Activated T-helper 1 cell treated with anti-CD3 and anti-CD28 coated beads, Interleukin-2, amount 50 U/mL, for 16 hours (primary cell): ENCODE measurements at places on chromosomes 16 and 17.

DNA sequence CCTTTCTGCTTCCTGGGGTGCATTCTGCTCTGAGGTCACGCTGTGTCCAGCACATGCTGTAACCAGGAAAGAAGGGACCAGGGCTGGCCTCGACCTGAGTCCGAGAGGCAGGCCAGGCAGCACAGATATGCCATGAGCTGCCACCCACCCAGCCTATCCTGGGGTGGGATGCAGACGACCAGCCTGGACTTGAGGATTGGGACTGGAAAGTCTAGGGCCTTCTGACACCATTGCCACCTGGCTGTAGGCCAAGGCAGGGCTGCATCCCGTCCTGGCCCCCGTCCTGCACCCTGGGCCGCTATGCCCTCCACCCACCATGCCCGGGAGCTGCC, 14.3 kb downstream of the ENGASE start:
- DNase-seq: no peak

GRCh38 chr17:7987112-7987893, 15.1 kb upstream of the GUCY2D start:
- no peak for DNase-seq

DNA sequence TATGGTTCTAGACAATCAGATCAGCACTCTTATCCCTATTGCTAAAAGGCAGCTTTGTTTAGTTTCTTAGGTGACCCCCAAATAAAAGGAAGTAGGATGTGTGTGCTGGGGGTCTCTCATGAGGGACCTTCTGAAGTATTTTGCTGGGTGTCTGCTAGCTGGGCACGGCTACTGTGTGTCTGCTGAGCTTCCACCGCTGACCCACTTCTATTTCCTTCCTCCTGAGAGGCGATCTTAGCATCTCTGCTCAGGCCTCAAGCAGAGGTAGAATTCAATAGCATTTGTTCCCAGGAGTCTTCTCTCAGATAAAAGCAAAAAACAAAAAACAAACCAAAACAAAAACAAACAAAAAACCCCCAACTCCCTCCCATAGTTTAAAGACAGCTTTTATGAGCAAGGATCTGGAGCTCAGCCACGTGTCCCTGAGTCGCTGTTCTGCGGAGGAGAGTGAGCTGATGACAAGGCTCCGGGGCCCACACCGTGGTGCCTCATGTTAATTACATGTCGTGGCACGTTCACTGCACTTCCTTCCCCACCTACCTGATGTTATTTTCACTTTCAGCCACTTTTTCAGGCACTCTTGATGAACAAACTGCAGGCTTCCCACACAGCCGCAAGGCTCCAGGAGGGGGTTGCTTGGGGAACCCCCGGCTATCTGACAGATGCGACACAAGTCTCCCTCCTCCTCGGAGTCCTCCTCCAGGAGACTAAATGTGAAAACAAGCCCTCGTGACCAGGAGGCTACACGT, 83.5 kb downstream of the MARCHF10 start:
- peak; percentile 61 for DNase-seq

GRCh38 chr16:80231888-80232287, 308.9 kb upstream of the DYNLRB2 start:
- DNase-seq: no peak

DNA sequence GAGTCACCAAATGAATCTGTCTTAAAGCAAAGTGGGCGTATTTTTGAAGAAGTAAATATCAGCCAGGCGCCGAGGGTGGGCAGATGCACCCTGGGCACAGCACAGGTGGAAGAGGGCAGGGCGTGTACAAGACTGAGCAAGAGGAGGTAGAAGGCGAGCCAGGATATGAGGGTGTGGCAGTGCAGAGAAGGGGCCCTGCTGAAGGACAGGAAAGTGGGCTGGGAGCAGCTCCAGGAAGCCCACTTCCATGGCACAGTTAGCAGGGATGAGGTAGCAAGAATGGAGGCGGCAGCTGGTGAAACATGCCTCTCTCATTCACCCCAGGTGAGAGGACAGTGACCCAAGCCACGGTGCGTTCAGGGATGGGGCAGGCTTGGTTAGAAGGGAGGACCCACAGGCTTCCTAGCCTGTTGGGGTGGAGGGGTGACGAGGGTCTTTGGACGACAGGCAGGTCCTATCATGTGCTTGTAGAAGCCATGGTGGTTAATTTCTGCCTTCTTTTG, 149.3 kb downstream of the CLEC16A start:
- no peak for DNase-seq

GRCh38 chr17:21166595-21167210, 39.9 kb downstream of the DHRS7B start:
- DNase-seq: no peak

DNA sequence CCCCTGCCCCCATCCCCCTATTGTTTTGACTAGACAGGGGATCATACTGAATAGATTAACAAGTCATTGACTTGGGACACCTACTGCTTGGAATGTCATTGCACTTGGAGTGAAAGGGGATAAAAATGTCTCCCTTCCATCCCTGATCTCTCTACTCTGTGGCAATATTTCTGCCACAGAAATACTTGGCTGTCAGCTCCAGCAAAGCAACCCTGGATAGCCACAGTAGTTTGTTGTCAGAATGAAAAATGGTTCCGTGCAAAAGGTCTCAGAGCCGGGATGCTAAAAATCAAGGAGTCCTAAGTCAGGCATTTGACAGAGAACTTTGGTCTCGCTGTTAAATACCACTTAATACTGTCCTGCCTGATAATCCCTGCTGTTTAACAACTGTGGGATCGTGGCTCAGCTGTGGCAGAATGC, 722.0 kb upstream of the SOX9 start:
- DNase-seq: no peak

DNA sequence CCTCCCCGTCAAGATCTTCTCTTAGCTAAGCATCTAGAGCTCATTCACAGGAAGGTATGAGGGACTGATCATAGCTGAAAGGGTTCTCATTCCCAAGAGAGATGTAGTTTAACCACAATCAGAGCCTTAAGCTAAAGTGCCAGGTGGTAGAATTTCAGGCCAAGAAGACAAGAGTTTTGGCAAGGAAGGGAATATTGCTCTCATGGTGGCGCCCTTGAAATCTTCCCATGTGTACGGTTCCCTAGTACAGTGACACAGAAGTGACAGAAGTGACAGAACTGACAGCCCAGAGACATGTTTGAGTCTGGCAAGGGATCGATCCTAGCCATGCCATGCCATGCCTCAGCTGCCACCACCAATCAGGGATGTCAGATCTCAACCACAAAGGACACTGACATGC, 2.5 kb downstream of the GRIN2C start:
- no peak for DNase-seq

DNA sequence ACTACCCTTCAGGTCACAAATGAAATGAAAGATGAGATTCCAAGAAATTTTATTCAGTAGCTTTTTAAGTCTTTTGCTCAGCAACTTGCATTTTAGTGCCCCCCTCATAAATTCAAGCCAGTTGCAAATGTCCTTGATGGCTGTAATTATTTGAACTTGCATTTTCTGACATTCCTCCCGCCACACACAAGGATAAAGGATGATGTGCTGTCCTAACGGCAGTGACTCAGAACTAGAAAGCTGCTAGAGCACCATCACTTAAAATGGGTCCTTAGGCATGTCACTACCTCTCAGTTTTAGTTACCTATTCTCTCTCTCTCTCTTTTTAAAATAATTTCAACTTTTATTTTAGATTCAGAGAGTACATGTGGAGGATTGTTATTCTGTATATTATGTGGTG, 306.7 kb downstream of the CNTNAP4 start:
- no peak for DNase-seq

- no peak for DNase-seq
Observed at GRCh38 chr17:54891176-54891821, 9.4 kb upstream of the TOM1L1 start.

DNA sequence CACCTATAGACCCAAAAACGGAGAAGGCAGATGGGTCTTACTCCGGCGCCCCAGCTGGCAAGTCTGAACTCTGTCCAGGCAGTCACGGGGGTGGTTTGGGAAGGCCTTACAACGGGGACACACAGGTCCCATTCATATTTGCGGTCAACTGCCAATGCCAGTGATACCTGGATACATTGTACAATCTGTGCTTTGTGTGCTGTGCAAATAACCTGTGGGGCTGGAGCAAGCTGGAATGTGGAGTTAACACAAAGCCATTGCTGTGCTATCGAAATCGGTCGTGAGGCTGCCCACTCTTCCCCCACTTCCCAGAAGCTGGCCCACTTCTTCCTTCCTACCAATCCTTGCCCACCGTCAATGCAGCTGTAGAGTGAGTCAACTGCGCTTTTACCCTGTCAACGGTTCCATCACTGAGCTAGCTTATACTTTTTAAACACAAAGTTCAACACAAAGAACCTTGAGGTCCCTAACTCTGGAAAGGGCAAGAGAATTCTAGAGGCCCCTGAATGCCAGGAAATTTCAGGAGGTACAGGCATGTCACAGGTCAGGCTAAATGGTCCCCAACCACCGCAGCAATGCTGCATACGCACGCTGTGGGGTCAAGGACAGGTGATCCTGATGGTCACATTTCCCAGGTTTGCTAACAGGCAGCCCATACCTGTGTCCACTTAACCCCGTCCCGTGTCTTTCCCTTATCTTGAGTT, 122.8 kb downstream of the ZFHX3 start:
- DNase-seq: no peak

GRCh38 chr17:17015230-17015629, 27.0 kb upstream of the MPRIP start:
- no peak for DNase-seq

- DNase-seq: no peak
Observed at GRCh38 chr17:50344731-50345365, 1.1 kb upstream of the XYLT2 start.

DNA sequence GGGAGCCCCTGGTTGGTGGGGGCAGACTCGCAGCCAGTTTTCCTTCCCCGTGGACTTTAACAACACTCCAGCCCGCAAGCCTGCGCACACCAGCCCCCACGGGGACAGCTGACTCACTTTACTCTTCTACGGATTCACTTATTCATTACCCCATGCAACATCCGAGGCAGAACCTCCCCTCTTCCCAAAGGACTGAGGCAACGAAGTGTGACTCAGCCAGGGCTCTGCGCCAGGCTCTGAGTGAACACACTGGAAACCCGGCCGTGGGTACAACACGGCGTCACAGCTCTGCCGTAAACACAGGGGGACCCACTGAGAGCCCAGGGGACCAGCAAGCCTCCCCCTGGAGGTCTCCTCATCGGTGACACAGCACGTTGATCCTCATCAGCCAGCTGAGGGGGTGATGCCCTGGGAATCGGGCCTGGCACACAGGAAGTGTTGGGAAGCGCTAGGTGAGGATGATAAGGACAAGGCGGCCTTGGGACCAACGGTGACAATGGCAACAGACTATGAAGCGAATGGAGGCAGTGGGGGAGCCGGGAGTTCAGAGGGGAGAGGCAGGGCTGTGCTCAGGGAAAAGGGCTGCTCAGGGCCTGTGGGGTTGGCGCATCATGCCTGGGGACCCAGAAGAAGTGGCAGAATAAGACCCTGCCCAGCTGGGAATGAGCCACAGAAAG, 14.6 kb downstream of the COTL1 start:
- no peak for DNase-seq

GRCh38 chr17:32575852-32576251, 89.1 kb downstream of the CDK5R1 start:
- no peak for DNase-seq

DNA sequence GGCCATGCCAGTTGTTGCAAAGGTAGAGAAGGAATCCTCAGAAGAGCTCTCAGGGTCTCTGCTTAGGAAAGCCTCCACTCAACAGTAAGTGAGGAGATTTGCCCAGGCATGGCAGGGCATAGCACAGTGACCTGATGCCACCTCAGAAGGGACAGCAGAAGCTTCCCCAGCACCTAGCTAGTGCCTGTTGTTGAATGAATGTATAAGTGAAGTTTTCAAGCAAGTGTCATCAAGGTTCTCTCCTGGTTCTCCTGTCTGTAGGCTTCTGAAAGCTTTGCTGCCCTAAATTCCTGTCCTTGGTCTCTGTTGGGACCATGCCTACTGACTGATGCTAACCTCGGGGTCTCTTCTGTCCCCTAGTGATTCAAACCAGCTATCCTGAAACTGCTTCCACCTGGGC, 114.9 kb upstream of the TBX2 start:
- DNase-seq: no peak

DNA sequence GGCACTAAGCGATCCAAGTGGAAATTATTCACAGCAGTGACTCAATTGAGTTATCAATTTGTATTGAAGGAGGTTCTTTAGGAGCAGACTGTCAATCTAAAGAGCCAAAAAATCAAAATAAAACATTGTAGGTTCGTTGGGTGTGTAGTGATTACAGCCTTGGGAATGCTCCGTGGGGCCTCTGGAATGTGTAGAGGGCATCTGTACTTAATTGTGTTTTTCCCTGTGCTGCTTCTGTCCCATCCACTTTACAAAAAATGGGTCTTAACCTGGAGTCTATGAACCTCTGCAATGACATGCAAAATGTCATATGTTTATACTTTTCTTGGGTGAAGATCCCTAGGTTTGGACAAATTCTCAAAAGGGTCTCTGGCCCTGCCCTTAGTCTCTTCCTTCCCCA, 215.1 kb downstream of the CCDC182 start:
- no peak for DNase-seq

DNA sequence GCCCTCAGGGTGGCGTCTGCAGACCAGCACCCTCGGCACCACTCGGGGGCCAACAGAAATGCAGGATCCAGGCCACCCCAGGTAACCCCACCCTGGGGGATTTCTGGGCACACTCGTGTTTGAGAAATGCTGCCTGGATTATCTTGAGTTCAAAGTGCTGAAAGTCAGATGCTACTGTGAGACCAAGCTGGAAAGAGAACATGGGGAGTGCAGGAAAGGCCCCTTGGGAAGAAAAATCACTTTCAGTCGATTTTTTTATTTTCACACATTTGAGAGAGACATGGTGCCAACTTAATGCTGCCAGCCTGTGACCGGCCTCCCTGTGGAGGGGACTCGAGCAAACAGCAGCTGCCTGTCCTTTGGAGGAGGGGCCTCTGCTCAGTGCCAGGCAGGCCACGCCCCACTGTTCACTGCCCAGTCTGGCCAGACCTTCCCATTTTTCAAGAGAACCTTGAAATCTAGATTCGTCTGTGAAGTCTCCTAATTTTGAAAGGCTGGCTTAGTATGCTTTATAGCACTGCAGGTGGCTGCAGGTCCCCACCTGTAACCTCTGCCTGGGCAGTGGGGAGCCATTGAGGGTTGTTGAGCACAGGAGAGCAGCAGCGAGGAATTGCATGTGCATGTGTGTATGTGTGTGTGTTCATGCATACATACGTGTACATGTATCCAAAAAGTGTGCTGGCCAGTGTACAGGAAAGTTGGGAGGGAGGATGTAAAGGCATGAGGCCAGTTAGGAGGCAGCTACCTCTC, 70.7 kb upstream of the PLCG2 start:
- DNase-seq: no peak
